Breast epithelium (tissue), 4 donors: ENCODE measurements at places on chromosomes 1 and 21.
A peak's percentile ranks its signal among the peaks of the same experiment; 100 is the strongest.

GRCh38 chr21:32448803-32449594, 36.5 kb downstream of the EVA1C start:
- no peak for DNase-seq

DNA sequence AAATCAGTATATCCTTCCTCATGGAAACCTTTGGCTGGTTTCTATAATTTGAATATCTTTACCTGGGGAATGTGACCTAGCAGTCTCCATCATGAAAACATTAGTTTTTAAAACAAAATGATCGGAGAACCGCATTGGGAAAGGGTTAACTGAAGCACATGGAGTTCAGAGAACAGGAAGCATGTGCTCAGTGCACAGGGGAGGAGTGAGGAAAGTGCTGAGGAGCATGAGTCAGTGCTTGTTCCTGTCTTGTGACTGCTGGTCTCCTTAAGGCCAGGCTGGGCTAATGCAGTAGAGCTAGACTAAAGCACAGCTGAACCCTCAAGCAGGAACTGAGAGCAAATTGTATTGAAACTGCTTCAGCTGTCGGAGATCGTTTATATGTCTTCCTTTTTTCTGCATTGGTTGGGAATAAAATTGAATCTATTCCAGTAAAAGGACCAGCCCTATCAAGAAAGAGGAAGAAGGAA, 5.8 kb downstream of the IFI16 start:
- no peak for DNase-seq

DNA sequence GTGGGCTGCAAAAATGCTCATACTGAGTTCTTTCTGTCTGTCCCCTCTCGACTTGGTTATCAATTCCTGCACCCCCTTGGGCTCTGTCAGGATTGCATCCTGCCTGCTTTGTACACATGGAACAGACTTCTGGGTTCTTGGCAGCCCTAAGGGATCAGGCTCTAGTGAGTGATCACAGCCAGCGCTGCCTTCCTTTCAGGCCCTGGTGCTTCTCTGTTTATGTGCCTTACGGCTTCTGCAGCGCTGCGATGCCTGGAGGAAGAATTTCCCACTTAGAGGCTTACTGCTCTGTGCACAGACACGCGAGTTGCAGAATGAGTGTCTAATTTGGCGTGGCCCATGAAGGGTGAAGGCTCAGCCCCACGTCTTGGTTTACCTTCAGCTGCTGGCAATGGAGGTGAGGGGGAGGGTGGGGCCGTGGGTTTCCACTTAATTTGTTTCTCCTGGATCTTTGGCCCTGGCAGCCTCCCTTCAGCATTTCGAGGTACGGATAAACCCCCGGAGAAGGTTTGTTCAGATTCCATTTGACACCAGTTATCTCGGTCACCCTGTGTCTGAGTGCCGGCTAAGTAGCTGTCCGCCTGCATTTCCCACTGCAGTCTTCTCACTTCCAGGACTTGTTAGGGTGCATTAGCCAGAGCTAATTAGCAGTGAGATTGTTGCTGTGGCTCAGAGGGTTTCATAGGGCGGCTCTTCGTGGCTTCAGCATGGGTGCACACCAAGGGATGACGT, 227.3 kb downstream of the DYRK1A start:
- no peak for DNase-seq

DNA sequence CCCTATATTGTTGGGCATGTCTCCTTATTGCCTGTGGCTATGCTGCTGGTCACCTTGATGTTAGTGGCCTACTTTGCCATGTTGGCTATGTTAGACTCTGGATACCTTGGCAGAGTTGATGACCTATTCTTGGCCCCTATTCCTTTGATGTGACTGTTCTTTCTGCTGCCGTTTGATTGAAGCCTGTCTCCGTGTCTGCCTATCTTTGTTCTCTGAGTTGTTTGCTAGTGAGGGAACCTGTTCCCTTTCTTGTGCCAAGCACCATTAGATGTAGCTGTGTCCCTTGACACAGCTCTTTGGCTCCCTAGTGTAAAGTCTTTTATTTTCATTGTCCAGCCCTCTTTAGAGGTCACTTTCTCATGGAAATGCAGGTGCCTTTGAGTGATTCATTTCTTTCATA, 28.7 kb upstream of the PAPPA2 start:
- no peak for DNase-seq

DNA sequence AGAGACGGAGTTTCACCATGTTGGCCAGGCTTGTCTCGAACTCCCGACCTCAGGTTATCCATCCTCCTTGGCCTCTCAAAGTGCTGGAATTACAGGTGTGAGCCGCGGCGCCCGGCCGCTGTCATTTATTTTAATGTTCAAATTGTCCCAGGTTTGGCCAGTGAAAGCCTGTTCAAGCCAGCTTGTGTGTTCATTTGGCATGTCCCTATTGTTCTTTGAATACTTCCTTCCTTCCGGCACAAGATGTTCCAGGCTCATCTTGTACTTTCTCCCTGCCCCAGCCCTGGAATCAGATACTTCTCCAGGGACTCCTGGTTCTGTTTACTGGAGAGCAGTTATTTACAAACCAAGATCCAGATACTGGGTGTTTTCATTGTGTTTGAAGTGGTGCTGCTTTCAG, 37.0 kb downstream of the ZBTB8B start:
- peak; percentile 82 for DNase-seq

- no peak for DNase-seq
Observed at GRCh38 chr21:15221799-15222386, 157.1 kb upstream of the NRIP1 start.

DNA sequence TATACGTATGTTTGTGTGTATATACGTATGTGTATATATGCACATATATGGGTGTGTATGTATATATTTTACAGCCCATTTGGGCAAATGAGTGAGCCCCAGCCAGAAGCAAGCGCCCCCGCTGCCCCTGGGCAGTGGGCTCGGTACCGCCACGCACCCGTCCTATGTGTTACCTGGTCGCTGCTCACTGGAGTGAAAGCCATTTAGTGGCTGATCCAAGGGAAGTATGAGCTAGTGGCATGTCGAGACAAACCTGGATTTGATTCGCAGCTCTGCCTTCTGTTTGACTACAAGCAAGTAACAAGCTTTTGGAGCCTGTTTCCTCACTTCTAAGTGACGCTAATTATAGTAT, 35.8 kb upstream of the JAK1 start:
- no peak for DNase-seq

- no peak for DNase-seq
Observed at GRCh38 chr21:18023157-18023556, 204.0 kb upstream of the C21orf91 start.

DNA sequence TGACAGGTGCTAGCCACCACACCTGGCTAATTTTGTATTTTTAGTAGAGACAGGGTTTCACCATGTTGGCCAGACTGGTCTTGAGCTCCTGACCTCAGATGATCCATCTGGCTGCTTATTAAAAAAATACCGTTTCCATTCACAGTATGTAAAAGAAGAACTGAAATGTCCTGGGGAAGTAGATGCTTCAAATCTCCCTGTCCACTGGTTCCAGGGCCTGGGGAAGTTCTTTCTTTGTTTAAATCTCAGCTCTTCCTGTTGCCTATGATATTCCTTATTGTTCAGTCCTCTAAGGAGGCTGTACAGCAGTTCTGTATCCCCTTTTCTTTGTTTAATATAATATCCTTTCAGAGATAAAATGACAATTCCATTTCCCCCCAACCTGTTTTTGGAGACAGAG, 47.4 kb downstream of the ZMYM1 start:
- DNase-seq, result no peak

DNA sequence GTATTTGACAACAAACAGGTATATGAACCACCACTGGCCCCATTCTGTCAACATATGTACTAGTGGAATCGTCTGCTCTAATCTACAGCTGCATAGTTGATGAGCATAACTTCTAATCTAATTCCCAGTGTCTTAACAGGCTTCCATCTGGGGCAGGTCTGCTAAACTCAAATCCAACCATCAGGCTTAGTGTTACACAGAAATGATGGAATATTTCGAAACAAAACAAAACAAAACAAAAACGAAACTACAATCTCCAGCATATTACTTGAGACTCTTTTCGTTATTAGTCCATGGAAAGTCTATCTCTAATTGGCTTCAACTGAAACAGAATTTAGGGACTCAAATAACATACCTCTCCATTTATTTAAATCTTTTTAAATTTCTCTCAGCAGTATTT, 37.6 kb downstream of the DIPK1A start:
- DNase-seq, result no peak

DNA sequence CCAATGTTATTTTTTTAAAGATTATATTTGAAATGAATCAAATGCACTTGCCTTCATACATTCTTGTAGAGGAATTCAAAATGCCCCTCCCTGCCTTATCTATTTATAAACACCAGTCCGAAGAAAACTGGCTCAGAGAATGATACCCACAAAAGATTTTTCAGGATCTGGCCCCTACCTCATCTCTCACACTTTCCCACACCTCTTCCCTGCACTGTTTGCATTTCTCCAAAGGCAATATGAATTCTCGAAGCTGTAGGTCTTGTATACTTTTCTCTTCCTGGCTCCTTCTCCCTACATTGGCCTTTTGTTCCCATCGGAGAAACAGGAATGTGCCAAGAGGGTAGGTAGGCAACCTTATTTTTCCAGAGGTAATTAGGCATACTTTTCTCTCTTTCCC, 12.0 kb upstream of the CCDC190 start:
- DNase-seq, result no peak

DNA sequence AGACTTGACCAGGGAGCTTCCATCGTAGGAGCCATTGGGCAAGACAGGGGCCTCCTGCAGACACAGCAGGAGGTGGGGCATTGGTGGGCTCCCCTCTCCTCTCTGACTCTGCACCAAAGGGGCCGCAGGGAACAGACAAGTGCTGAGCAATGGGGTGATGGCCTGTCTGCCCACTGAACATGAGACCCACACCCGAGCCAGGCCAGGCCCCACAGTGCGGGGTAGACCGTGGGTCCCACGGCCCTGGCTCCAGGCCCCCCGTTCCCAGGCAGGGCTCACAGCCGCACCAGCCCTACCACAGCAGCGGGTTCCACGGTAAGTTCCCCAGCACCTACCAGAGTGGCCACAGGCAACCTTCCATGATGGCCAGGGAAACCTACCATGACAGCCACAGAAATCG, 45.9 kb downstream of the CHD5 start:
- DNase-seq, result no peak

DNA sequence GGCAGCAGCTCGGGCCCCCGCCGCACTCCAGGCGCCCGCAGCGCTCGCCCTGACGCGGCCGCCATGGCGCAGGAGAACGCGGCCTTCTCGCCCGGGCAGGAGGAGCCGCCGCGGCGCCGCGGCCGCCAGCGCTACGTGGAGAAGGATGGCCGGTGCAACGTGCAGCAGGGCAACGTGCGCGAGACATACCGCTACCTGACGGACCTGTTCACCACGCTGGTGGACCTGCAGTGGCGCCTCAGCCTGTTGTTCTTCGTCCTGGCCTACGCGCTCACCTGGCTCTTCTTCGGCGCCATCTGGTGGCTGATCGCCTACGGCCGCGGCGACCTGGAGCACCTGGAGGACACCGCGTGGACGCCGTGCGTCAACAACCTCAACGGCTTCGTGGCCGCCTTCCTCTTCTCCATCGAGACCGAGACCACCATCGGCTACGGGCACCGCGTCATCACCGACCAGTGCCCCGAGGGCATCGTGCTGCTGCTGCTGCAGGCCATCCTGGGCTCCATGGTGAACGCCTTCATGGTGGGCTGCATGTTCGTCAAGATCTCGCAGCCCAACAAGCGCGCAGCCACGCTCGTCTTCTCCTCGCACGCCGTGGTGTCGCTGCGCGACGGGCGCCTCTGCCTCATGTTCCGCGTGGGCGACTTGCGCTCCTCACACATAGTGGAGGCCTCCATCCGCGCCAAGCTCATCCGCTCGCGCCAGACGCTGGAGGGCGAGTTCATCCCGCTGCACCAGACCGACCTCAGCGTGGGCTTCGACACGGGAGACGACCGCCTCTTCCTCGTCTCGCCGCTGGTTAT, 2.8 kb downstream of the KCNJ9 start:
- DNase-seq, result peak; percentile 84

DNA sequence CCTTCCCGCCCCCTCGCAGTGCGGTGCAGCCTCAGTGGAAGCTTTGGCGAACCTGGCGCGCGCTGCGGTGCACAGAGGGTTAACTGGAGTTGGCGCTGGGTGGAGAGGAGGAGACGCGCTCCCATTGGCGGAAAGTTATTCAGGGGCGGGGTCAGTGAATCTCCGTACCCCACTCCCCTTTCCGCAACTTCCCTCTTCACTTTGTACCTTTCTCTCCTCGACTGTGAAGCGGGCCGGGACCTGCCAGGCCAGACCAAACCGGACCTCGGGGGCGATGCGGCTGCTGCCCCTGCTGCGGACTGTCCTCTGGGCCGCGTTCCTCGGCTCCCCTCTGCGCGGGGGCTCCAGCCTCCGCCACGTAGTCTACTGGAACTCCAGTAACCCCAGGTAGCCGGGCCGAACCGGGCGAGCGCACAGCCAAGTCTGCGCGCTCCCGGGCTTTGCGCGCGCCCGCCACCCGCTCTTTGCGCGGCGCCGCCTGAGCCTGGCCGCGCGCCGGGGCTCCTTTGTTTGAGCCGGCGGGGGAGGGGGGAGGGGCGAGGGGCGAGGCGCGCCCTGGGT, at the start of gene EFNA4:
Gene EFNA4, plus strand, starts transcription at position 191 of the 561 bp plus-strand sequence. Its CDS starts 84 bp downstream, at position 275.
- peak; percentile 89 for DNase-seq

DNA sequence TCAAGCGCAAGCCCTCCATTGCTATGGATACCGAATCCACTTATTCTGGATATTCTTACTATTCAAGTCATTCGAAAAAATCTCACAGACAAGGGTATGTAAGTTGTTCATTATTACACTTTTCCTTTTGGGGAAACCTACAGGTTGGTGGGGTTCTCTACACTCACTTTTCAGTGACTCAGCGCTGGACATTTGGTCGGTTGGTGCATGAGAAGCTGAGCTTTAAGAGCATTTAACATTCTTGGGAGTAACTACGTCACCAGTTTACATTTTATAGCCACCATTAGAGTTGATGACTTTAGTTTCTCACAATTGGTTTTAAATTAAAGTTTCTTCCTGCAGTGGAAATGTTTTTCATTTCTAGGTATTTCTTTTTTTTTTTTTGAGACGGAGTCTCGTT, 9.6 kb downstream of the VANGL1 start:
- DNase-seq, result no peak

DNA sequence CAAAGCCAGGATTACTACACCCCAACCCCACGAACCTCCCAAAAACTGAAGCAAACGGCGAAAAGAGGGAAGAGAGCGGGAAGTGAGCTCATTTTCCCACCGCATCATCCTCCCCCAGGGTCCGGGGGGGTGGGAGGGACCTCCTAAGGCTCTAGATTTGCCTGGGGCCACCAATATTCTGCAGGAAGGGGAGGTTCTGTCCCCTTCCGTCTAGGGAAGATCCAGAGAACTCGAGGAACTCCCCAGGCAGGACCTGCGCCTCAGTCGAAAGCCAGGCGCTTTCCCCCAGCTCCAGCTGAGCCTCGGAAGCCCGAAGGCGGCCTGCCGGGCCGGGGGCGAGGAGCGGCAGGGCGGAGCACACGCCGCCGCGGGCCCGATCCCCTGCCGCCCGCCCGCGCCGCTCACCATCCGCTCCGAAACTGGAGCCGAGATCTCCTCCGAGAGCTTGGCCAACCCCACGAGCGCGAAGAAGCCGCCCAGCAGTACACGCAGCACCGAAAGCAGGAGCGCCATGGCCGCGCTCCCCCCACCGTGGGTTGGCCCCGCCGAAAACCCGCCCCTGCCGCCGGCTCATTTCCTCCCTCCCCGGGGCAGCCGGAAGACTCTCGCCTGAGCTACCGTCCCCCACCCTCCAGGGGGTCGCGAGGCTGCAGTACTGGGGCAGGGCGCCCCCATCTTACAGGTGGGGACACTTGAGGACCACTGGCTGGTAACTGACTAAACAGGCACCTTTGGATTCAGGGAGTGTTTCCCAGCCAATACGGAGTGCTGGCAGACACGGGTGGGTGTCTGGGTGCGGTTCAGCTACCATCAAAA, at the start of gene TMEM35B:
Gene TMEM35B, minus strand, starts transcription at position 555 of the 816 bp plus-strand sequence. Its CDS starts 42 bp downstream, at position 513.
- DNase-seq, result no peak

- DNase-seq, result no peak
Observed at GRCh38 chr1:181014477-181015250, 8.0 kb downstream of the STX6 start.

GRCh38 chr1:61504852-61505390, 220.0 kb downstream of the TM2D1 start:
- no peak for DNase-seq
